Cortex of kidney (tissue), 1 donor: ENCODE measurements at places on chromosomes 6 and 20.

GRCh38 chr6:115838763-115839401, 221.8 kb downstream of the FRK start:
- DNase-seq, result no peak

DNA sequence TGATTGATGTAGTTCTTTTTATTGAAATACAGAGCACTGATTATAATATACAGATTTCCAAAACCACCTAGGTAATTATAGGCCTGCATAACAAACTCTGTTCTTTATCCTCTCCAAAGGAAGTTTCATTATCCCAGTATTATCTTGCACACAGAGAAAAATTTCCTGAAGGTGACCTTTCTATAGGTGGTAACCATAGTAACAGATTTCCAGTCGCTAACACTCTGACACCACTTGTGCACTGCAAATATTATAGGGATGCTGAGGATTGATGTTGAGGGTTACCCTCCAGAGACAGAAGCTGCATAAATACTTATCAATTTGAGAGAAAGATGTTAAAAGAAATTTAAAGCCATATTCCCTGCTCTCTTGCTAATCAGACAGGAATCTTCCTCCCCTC, 274.5 kb upstream of the NRSN1 start:
- DNase-seq, result no peak

GRCh38 chr6:150800674-150801314, 64.7 kb upstream of the MTHFD1L start:
- DNase-seq, result no peak

DNA sequence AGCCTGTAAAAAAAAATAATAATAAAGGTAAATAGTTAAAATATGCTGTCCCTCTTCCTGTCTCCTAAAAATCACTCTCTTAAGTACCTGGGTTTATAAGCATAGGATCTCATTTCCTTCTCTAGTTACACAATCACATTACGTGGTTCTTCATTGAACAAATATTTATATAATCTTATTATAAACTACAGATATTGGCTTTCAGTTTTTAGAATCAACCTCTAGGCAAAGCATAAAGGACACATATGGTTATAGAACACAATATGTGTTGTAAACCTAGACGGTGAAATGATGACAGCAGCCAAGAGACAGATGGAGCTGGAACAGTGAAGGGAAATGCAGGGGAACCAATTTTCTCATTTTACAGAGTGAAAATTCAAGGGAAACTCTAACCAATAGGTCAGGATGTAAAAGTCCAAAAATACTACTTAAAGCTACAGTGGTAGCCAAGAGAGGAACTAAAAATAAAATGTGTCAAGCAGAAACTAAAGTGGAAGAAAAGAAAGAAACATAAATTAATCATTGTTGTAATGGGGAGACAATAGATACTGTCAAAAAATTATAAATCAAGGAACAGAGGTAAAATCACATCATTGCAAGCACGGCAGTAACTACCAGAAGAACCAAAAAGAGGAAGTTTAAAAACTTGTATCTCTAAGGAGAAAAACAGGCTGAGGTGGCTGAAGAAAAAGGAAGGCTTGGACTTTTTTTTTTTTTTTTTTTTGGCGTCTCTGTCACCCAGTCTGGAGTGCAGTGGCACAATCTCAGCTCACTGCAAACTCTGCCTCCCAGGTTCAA, 82.8 kb upstream of the CDYL start:
- DNase-seq, result no peak

DNA sequence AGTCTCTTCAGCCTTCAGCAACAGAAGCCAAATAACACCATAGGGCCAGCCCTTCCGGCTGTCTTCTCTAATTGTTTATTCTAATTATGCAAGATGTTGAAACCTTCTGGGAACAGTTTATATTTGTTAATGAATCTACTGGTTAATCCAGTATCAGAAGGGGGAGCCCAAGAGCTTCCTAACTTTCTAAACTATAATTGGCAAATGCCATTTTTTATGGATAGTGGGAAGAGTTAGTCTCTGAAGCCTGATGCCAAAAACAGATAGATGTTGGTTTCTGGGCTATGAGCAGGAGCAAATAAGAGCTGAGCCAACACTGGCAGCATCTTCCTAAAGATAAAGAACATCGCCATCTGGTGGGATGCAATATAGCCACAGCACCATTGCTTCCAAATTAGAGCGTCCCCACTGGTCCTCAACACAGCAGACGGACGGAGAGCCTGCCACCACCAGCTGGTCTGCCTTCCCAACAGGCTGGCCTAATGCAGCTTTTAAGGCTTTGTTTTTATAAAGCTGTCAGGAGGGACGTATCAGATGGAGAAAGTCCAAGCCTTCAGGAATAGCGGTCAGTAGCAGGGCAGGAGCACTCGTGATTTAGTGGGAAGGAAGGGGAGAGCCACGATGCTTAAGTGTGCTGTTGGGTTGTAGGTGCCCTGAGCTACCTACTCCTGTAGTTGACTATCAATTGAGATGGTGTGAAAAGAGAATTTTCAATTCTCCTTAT, 118.8 kb downstream of the RALGAPA2 start:
- no peak for DNase-seq

DNA sequence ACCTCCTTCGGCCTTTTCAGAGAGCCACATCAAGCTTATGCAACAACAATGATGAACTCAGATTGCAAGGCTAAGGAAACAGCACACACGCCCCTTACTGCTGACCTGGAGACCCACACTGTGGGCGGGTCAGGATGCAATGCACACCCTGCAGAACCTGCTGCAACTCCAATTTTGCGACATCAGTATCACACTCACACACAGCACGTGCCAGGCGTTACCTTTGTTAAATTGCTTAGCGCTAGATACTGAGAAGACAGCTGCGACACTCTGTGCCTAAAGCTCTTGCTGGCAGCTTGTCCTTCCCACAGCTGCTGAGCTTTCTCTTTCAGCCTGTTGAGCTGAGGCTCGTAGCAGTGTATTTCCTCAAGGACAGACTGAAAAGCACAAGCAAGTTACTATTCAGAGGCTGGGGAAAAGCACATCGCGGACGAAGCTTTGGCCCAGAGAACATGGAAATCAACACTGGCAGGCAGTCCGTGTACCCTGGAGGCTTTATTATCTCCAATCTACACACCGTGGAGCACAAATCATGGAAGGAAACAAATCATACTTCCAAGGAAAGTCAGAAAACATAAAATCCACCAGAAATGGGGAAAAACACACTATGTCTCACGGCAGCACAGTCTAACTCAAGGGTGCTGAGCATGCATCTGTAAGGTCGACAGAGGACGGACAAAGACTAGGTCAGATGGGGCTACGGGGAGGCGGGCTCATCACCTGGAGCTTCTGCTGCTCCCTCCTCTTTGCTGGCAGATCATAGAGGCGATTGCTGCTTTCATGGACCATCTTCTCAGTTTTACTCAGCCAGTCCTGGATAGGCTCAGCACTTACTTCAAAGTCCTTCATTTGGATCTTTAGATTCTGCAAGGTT, 268.2 kb downstream of the SYNE1 start:
- no peak for DNase-seq

DNA sequence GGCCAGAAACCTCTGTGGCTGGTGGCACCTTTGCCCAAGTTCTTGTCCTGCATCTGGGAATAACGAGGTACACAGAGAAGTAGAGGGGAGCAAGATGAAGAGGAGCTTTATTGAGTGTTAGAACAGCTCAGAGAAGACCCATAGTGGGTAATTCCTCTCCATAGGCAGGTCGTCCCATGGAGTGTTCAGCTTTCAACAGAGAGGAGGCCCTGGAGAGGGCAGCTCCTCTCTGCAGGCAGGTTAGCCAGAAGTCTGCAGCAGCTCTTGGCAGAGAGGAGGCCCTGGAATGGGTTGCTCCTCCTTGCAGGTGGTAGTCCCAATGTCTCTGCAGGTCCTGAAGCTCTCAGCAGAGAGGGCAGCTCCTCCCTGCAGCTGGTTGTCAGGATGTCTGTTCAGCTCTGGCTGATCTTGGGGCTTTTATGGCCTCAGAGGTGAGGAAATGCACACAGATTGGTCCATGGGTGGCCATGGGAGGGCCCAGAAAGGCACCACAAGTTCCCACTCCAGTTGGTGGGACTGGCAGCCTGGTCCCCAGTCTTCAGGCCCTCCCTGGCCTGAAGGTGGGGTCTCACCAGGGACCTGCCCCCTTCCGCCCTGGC, 89.0 kb downstream of the IPCEF1 start:
- no peak for DNase-seq

DNA sequence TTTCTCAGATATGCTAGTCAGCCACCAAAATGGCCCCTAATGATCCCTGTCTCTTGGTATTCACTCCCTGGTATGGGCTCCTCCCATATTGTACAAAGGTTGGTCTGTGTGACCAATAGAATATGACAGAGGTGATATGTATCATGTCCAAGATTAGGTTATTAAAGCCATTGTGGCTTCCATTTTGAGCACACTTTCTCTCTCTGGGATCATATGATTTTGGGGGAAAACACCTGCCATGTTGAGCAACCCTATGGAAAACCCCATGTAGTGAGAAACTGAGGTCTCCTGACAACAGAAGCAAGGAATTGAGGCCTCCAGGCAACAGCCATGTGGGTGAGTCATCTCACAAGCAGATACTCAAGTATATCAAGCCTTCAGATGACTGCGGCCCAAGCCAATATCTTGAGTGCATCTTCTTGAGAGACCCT, 7.1 kb upstream of the ZNF318 start:
- DNase-seq, result no peak

- DNase-seq, result no peak
Observed at GRCh38 chr6:169795196-169795595, 43.8 kb downstream of the ERMARD start.

DNA sequence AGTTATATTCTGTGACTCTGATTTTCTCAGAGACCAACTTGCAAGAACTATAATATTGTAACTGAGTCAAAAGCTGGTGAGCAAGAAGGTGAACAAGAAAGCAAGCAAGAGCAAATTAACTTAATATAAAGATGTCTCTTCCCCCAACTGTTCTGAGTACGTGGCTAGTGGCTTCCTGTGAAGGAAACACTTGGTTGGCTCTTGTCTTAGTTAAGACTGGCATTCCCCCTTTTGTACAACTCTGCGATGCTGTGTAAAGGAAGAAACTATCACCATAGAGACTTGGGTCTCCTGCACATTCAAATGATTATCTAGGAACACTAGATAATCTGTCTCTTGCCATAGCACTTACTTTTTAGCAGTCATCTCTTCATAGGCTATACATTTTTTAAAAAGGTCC, 47.3 kb upstream of the TNFAIP3 start:
- no peak for DNase-seq

DNA sequence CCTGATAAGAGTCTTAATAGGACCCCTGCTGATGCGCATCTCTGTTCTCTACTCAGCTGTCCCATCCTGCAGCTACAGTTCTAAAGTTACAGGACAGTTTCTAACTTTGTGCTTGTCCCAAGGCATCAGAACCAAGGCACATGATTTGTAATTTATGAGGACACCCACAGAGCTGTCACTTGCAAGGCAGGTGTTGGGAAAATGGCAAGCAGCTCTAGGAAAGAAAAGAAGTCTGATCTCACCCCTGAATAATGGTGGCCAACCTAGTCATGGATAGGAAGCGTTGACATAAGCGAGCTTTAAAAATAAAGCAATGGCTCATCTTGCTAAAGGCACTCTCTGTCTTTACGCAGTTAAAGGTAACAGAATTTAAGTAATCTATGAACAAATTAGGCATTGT, 127.6 kb upstream of the VGLL2 start:
- DNase-seq, result no peak

GRCh38 chr6:52297433-52297832, 12.9 kb upstream of the MCM3 start:
- DNase-seq, result no peak

DNA sequence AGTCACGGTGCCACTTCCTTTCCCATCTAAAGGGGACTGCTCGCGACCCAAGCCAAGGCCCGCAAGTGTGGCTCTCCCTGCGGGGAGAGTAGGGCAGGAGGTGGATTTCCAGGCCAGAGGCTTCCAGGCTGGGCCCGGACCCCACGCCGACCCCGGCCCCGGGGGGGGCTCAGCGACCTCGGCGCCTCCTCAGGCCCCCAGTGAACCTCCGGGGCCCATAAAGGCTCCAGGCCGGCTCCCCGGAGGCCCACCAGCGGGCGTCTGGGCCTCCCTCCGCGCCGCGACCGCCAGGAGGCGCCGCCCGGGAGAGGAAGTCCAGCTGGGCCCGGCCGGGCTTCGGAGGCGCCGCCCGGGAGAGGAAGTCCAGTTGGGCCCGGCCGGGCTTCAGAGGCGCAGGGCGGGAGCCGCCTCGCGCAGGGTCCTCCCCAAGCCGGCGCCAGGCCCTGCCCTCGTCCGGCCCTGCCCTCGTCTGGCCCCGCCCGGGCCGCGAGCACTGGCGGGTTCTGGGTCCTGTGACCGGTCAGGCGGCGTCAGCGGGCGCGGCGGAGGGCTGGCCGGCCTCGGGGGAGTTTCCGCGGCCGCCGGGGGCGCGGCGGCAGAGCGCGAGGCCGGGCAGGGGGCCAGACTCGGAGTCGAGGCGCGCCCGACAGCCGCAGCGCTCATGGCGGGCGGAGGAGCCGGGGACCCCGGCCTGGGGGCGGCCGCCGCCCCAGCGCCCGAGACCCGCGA, at the start of gene RAB32:
TSS of gene RAB32 (plus strand) at position 623 of the 729 bp plus-strand sequence. CDS start at position 662, 39 bp downstream.
- DNase-seq, result peak; percentile 67

- DNase-seq, result no peak
Observed at GRCh38 chr6:235763-236360, 56.4 kb upstream of the DUSP22 start.

DNA sequence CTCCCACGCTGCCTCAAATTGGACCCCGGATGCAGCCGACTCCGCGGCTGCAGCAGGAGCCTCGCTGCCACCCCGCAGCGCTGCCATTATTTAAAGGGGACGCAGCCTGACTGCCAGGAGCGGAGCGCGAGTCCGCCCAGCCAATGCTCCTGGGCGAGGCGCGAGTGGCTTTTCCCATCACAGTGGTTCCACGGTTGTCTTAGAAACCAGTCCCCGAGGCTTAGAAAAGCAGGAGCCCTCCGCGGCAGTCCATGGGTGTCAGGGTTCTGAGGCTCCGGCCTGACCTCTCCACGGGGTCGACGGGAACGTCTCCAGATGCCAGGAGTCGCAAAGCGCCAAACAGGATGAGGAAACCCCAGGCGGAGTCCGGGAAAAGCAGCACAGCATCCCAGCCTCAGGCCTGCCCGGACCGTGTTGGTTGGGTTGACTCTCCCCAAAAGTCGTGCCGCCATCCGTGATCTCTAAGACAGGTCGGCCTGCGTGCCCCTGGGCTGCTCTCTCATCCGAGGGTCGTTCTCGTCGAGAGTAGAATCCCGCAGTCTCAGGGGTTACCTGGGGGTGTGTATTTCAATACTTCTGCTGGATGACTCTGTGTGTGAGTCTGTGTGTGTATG, 975.8 kb upstream of the DEFB115 start:
- no peak for DNase-seq

- no peak for DNase-seq
Observed at GRCh38 chr6:4925580-4925979, 78.3 kb downstream of the RPP40 start.

GRCh38 chr20:47353239-47353691, 3.2 kb downstream of the ZMYND8 start:
- no peak for DNase-seq

- DNase-seq, result no peak
Observed at GRCh38 chr20:50810842-50811241, 16.0 kb downstream of the BCAS4 start.

GRCh38 chr6:13398421-13398994, 70.2 kb upstream of the TBC1D7 start:
- DNase-seq, result no peak

GRCh38 chr20:24747010-24747712, 201.9 kb upstream of the CST7 start:
- DNase-seq, result no peak

GRCh38 chr6:84517741-84518530, 246.5 kb downstream of the TBX18 start:
- no peak for DNase-seq

GRCh38 chr20:53929974-53930650, 140.3 kb downstream of the BCAS1 start:
- no peak for DNase-seq
